ENCODE measurements at places on chromosomes 5 and 9. TPM values are rescaled to one million over a fixed set of nuclear protein-coding genes. Genes with fewer than 3 reads are reported as not detected.

Gene NRARP
- total RNA-seq: 2.1 TPM

Gene OMD
- total RNA-seq: not detected

Gene C5orf58
- total RNA-seq: not detected

Gene OR13F1
- total RNA-seq: not detected

Gene MARCOL
- total RNA-seq: not detected

Gene NR5A1
- not detected for total RNA-seq

Gene FOXD4L6
- not detected for total RNA-seq

Gene GDA
- not detected for total RNA-seq

Gene CCDC192
- not detected for total RNA-seq

Gene PLCXD3
- total RNA-seq: not detected

Gene ALAD
- 30.1 TPM for total RNA-seq

Gene GAS1
- total RNA-seq: 0.11 TPM

Gene PRLR
- total RNA-seq: 0.02 TPM

Gene SLC6A3
- total RNA-seq: not detected

Gene TGFBI
- total RNA-seq: not detected

Gene CFAP90
- total RNA-seq: not detected

Gene IRX1
- not detected for total RNA-seq

Gene LHFPL2
- 0.21 TPM for total RNA-seq

Gene GPRIN1
- total RNA-seq: 4.1 TPM

Gene HSDL2
- 30.9 TPM for total RNA-seq

Gene GMCL2
- total RNA-seq: not detected

Gene GHR
- not detected for total RNA-seq

Gene THBS4
- 2.1 TPM for total RNA-seq

Gene AP3B1
- total RNA-seq: 41.2 TPM

Gene CCNI2
- 4.6 TPM for total RNA-seq

Gene C5orf52
- total RNA-seq: not detected

Gene PCDHB15
- total RNA-seq: not detected

Gene CARD9
- total RNA-seq: 1.1 TPM

Gene SLC25A48
- total RNA-seq: not detected

Gene PHF24
- total RNA-seq: 0.18 TPM

Gene PCDHGA5
- 0.09 TPM for total RNA-seq

Gene C9orf50
- total RNA-seq: not detected

Gene BHMT2
- total RNA-seq: not detected

Gene TMEM174
- not detected for total RNA-seq

Gene HSPB3
- not detected for total RNA-seq

Gene GRM6
- total RNA-seq: not detected

Gene VDAC1
- total RNA-seq: 486 TPM

Gene TRUB2
- 37.5 TPM for total RNA-seq

Gene IFNA13
- not detected for total RNA-seq

Gene ASTN2
- total RNA-seq: 3.0 TPM

Gene OBP2B
- total RNA-seq: not detected

Gene ALDOB
- total RNA-seq: not detected

Gene SPACA9
- total RNA-seq: 4.4 TPM

Gene PCDH12
- 0.80 TPM for total RNA-seq

Gene SLC34A3
- total RNA-seq: not detected

Gene HINT2
- total RNA-seq: 47.4 TPM

Gene ARL14EPL
- not detected for total RNA-seq

Gene SPARC
- total RNA-seq: 0.67 TPM

Gene RGS7BP
- not detected for total RNA-seq

Gene PCDHA2
- total RNA-seq: not detected

Gene PDE6A
- not detected for total RNA-seq

All from activated CD4-positive, alpha-beta T cell treated with anti-CD3 and anti-CD28 coated beads for 36 hours (primary cell).